Activated CD8-positive, alpha-beta memory T cell treated with anti-CD3 and anti-CD28 coated beads, Interleukin-2, amount 10 ng/mL, durations not matched to agents 7 days and 5 days (primary cell): ENCODE measurements at places on chromosomes 6 and 20. TPM values are rescaled to one million over a fixed set of nuclear protein-coding genes. Genes with fewer than 3 reads are reported as not detected.

Gene CCN6
- not detected for total RNA-seq

Gene HLA-B
- 4,786 TPM for total RNA-seq

- no peak for DNase-seq
These were observed 9.4 kb upstream of the KHDC1L start for GRCh38 chr6:73234733-73235132.

DNA sequence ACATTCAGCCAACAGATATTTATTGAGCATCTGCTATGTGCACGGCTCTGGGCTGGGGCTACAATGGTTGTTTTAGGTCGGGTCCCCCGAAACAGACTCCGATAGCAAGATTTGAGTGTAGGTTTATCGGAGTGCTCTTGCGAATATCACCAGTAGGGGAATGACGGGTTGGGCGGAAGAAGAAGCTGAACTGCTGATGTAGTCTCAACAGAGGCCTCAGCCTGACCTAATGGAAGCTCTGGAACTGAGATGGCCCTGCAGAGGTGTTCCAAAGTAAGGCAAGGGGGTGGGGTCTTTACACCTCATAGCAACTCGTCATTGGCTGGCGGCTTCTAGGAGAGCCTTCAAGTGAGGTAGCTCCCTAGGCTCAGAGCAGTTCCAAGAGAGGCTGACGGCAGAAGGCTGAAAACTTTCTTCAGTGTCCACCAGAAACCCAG, 1.1 kb downstream of the L3MBTL1 start:
- no peak for DNase-seq

DNA sequence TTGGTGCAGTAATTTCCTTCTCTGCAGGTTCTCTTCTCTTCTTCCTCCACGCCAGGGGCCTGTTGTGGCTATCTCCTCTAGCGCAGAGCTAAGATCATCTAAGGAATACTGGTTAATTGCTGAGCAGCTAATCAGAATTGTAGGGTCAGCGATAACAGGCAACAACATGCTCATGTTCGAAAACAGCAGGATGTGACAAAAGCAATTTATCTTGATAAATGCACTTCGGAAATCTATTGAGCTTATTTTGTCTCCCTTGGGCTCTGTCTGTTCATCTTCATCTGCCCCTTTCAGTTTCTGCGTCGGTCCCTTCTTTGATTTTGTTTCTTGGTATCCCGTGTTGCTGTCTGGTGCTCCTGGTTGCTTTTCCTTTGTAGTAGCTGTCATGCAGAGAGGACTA, 67.3 kb upstream of the MAP3K7 start:
- no peak for DNase-seq

- DNase-seq: no peak
These were observed 69.4 kb downstream of the CDC5L start for GRCh38 chr6:44456966-44457292.
